ENCODE measurements at places on chromosomes 5 and 9.

DNA sequence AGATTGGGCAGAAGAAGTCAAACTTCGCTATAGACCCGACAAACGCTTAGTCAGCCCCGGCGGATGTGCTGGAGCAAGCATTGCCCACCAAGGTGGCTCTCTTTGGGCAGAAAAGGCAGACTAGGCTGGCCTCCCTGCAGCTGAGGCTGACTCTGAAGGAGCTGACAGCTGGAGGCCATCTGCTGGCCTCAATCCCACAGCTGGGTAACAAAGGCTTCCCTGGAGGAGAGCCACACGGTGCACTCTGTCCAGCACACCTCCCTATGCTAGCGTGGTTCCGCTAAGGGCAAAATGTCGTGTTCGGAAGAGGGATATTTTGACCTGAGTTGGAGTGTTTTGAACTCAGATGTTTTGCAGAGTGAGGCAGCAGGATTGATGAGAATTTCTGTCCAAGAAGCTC, 103.5 kb upstream of the PTCH1 start:
- no peak for DNase-seq

- no peak for DNase-seq
These were observed 73.1 kb downstream of the LRSAM1 start for GRCh38 chr9:127524373-127524772.

DNA sequence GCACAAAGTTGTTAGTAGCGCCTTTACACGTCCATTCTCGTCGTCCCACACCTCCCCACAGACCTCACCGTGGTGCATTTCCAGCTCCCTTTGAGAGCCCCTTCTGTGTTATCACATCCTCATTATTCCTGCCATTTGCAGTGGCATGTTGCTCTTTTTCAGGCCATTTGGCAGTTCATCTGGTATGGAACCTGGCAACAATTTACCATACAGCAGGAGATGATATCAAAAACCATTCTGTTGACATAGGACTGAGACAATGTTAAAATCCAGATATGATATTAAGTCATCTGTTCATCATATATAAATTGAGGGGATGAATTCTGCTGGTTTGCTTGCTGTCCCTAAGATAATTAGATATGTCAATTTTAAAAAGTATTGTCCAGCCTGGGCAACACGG, 83.0 kb downstream of the TMEM174 start:
- no peak for DNase-seq

GRCh38 chr5:43065387-43065947, 25.3 kb upstream of the ANXA2R start:
- peak; percentile 24 for DNase-seq

DNA sequence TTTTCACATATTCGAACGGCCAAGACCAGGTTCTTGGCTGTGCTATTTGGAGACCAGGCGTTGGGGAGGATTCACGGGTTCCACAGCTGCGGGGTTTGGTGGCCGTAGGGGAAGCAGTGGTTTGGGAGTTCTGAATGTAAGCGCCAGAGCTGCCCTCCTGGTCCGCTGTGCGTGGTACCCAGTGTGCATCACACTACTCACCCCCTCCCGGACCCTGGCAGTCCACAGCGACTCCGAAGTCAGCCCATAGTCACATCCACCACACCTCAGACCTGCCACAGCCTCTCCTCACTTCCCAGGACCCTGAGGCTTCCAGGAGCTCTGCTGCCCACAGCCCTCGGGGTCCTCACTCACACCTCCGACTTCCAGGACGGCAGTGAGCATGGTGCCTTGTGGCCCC, 26.8 kb downstream of the AMBP start:
- DNase-seq: no peak

DNA sequence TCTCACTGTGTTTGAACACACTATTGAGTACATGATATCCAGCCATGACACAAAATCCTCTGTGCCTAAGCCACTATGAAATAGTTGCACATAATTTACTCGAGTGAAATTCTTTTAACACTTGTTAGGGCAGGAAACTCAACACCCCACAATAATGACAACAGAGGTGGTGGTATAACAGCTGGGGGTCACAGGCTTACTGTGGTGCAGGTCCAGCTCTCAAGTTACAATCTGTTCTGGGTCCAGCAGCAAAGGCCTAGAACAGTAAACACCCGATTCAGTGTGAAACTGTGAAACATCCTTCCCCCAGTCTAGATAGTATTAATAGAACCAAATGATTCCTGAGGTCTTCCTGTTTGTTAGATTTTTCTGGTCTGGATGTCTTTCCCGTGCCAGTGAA, 102.9 kb upstream of the APC start:
- DNase-seq: no peak

DNA sequence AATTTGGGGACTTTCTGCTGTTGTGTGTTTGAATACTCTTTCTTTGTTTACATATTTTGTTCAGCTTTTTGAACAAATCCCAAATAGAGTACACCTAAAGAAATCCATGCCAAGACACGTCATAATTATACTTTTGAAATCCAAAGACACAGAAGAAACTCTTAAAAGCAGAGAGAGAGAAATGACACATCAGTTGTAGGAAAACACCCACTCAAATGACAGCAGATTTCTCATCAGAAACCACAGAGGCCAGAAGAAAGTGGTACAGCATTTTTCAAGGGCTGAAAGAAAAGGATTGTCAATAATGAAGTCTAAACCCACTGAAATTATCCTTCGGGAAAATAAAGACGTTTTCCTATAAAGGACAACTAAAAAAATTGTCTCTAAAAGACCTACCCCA, 378.6 kb downstream of the GADD45G start:
- DNase-seq: no peak

DNA sequence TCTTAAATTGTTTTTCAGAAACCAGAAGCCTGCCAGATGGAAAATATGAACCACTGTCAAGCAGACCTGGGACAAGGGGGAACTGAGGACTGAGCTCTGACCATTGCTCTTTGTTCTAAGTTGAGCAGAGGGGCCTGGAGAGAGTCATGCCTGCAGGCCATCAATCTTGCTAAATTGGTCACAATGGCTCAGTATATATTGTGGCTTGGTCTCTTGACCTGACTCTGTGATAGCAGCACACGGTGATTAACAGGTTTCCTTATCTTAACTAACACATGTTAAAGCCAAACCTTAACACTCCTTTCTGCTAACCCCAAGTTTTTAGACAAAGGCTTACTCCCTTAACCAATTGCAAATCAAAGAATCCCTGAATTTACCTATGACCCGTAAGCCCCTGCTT, 1281.2 kb upstream of the NUDT12 start:
- DNase-seq: no peak

GRCh38 chr5:107121793-107122519, 548.8 kb downstream of the EFNA5 start:
- no peak for DNase-seq

GRCh38 chr5:156934450-156935211, 28.4 kb downstream of the TIMD4 start:
- no peak for DNase-seq

GRCh38 chr5:159768243-159768642, 148.0 kb upstream of the ADRA1B start:
- DNase-seq: no peak

DNA sequence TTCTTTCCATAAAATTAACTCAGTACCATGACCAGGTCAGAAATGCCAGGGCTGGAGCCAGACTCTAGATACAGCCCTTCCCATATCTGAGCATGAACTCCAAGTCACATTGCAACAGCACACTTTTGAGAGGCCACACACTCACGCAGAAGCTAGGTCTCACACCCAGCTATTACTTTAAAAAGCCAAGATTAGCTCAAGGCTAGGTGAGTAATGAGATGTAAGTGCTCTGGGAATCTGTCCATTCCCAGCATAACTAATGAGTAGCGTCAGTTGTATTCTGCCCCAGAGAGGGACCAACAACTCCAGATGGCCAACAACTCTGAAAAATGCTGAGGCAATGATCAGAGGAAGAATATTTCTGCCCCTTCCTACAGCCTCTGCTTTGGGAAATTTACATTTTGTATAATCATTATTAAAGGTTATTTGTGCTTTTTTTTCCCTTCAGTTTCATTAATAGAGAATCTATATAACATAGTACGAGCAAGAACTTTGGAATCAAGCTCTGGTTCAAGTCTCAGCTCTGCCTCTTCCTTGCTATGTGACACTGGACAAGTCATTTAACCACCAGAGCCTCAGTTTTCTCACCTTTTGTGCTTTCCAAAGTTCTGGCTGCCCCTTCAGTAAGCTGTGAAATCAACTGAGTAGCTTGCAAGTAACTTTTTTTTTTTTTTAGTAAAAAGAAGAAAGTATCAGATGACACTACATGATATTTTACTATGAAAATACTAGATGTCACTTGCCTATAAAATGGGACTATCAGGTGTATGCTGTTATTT, 118.3 kb downstream of the NR6A1 start:
- DNase-seq: peak; percentile 67

DNA sequence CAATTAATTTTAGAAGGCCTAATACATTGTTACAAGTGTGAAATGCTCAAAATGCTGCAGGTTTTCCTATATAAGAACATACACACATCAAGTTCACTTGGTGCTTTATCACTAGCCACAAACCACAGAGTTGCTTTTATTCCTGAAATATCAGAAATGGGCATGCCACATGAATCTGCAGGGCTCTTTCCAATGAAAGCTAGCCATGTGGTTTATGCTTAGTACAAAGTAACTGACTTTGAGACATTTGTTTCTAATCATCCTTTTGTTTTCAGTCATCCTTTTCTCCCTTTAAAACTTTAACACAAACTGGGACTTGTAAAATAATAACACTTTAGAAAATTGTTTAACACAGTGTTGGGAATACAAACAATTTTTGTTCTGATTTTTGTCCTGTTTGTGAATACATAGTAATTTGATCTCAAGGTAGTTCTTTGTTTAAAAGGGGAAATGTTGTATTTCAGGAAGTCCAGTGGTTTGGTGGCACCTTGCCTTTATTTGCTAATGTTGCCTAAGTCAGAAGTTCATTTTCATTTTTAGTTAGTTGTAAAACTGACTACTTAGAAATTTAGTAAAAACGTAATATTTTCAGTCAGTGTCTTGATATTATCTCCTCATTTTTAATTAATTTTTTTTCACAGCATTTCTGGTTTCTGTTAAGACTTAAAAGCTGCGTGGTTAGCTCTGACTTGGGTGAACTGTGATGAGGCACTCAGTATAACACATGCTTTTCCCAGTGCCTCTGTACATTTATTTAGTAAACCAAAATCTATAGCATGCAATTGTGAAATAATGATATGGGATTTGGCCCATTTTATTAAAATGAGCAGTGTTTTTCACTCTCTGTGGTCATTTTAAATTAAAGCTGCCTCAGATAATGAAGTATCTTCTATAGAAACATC, 18.6 kb downstream of the PRDM6 start:
- DNase-seq: peak; percentile 14

DNA sequence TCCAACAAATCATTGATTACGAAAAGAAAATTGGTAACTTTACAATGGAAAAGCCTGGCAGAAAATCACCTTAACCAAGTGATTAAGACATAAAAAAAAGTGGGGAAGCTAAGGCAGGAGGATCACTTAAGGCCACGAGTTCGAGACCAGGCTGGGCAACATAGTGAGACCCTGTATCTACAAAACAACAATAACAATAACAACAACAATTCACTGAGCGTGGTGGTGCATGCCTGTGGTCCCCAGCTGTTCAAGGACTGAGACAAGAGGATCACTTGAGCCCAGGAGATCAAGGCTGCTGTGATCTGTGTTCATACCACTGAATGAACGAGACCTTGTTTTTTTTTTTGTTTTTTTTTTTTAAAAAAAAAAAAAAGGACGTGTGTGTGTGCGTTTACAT, 21.3 kb downstream of the PTBP3 start:
- no peak for DNase-seq

- DNase-seq: no peak
These were observed 83.7 kb upstream of the BARHL1 start for GRCh38 chr9:132498531-132499210.

- no peak for DNase-seq
These were observed 17.4 kb upstream of the RORB start for GRCh38 chr9:74479711-74480110.

GRCh38 chr5:128252756-128253155, 169.2 kb downstream of the SLC12A2 start:
- DNase-seq: peak; percentile 84

DNA sequence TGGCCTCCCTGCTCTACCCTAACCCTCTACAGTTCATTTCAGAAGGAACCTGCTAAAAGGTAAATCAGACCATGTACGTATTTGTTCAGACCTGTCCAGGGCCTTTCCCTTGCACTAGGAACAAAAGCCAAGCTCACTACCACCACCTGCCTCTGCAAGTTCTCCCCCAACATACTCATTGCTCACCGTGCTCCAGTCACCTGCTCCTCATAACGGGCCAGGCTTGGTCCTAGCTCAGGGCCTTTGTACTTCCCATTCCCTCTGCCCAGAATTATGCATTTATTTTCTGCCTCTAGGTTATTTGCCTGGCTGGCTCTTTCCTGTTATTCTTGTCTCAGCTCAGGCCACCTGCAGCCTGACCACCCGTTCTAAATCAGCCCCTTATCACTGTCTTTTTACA, 4.8 kb upstream of the FGF1 start:
- DNase-seq: no peak

DNA sequence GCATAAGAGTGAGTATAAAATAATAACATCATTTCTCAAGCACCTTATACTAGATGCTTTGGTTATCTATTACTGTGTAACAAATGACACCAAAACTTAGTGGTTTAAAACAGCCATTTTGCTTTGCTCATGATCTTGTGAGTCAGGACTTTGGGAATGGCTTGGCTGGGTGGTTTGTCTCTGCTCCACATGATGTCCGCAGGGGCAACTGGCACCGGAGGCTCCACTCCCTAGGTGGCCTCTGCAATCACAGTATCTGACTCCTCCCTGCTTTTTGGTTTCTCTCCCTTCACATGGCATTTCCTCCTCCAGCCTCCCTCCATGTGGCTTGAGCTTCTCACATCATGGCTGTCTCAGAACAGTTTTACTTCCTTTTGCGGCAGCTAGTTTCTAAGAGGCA, 259.5 kb downstream of the GAS1 start:
- DNase-seq: no peak

- DNase-seq: no peak
These were observed 48.1 kb downstream of the POC5 start for GRCh38 chr5:75668977-75669689.

- DNase-seq: no peak
These were observed 193.3 kb downstream of the LURAP1L start for GRCh38 chr9:12968093-12968492.

DNA sequence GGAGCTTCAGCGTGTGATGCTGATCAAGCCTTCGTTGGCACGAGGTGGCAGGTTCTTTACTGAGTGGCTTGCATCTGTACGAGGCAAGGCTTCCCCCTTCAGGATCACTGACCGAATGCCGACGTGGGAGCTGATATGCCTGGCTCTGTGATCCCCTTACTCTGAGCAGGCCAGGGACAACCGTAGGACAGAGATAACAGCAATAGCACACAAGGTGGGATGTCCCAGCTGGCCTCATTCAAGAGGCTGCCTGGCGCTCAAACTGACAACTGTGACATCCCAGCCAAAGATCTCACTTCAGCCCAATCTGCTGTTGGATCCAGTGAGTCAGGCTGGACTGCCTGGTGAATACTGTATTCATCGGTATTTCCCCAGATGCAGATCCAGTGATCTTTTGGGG, 199.4 kb upstream of the PANK3 start:
- DNase-seq: no peak

DNA sequence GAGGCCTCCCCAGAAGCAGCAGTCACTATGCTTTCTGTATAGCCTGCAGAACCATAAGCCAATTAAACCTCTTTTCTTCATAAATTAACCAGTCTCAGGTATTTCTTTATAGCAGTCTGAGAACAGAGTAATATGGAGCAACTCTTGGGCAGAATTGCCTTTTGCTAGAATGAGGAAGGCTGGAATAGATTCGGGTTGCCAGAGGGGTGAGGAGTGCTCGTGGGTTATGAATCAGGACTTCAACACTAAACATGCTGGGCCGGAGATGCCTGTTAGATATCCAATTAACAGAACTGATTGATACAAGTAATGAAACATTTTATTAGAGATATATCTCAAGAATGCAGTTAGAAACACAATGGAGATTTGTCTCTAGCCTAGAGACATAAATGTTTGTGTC, 140.9 kb upstream of the MAP3K1 start:
- DNase-seq: no peak

Data from fibroblast of gingiva (primary cell).